Activated CD8-positive, alpha-beta memory T cell treated with anti-CD3 and anti-CD28 coated beads, Interleukin-2, amount 50 U/mL, for 4 hours (primary cell): ENCODE measurements at places on chromosomes 6 and 20.

DNA sequence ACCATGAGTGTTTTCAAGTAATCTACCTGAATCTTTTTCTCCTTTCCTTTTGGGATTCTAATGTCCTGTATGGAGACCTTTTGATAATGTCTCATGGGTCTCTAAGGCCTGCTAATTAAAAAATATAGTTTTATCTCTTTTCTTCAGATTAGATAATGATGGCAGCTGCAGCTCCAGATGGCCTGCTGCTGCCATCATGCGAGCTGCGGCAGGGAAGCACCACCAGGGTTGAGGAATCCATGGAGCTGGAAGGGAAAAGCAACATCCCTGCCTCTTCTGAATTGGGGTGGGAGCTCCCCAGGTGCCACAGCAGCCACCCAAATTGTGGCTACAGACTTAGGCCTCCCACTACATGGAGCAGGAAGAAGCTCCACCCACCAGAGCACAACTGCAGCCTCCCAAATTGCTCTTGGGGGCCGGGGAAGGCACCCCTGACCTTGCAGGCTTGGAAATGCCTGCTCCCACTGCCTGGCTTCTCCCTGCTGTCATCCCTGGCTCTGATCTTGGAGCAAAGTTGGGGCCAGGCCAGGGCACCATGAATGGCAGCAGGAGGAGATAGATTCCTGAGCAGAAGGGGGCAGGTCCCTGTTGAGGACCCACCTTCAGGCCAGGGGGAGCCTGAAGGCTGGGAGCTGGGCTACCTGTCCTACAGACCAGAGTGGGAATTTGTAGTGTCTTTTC lies 189.6 kb upstream of the MAN1A1 start:
- no peak for DNase-seq

- no peak for DNase-seq
Observed at GRCh38 chr6:14270142-14270893, 152.7 kb downstream of the CD83 start.

DNA sequence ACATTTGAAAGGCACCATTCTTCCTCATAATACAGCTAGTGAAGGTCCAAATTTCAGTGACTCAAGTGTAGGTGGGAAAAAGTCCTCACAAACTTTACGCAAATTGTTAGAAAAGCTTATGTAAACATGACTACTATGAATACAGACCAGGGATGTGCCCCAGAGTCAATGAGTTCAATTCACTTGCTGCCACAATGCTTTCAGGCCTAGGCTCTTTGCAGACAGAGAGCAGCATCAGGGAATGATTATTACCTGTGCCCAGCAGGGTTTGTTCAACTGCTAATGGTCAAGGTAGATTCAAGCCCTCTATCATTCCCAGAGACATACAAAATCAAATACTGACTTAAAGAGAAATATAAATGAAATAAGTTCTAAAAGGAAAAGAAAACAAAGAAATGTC lies 84.0 kb downstream of the LAMA2 start:
- no peak for DNase-seq

- no peak for DNase-seq
Observed at GRCh38 chr6:132959639-132960326, 145.4 kb downstream of the RPS12 start.

GRCh38 chr6:17473554-17473953 lies 80.2 kb downstream of the CAP2 start:
- DNase-seq = no peak

- no peak for DNase-seq
Observed at GRCh38 chr6:90583179-90583835, 3.6 kb downstream of the MAP3K7 start.

DNA sequence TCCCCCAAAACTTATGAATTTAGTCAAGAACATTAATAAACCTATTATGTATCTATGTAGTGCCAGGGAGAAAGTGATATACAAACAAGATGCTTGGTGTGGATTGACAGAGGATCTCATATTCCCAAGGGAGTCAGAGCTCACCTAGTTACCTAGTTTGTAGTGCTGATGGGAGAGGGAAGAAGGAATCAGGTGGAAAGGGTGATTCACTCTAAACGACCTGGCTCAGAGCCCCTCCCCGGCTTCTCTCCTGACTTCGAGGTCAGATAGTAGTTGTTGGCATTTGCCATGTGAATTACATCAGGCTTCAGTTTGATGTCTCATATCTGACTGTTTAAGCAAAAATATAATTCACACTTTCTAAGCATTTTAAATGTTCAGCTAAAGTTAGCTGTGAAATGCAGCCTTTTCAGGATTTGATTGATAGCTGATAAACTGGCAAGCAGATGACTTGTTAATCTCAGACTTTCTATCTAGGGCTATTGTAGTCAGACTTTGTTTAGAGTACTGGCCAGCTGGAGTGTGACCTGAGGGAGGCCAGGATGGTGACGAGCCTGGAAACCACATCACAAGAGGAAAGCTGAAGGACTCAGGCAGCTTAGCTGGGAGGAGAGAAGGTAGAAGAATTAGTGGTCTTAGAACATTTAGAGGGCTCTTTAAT lies 123.7 kb downstream of the AKAP7 start:
- DNase-seq = no peak

DNA sequence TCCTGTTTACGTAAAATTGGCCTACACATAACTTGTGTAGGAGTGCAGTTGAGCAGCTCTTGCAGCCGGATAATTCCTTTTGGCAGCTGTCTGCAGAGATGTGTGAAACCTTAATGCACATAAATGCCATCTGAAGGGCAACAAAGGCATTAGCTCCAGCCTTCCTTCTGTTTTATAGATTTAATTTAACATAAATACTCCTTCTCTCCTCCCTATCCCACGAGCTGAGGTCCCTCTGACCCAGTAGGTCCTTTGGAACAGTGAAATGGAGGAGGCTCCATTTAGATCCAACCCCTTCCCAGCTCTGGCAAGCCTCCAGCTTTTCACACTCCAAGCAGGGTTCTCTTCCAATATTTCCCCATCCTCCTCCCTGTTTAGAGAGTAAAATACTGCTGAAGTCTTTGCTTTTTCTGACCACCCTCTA lies 6.5 kb downstream of the PLEKHG1 start:
- no peak for DNase-seq
